ENCODE measurements at places on chromosomes 3 and 15. TPM values are rescaled to one million over a fixed set of nuclear protein-coding genes. Genes with fewer than 3 reads are reported as not detected.

DNA sequence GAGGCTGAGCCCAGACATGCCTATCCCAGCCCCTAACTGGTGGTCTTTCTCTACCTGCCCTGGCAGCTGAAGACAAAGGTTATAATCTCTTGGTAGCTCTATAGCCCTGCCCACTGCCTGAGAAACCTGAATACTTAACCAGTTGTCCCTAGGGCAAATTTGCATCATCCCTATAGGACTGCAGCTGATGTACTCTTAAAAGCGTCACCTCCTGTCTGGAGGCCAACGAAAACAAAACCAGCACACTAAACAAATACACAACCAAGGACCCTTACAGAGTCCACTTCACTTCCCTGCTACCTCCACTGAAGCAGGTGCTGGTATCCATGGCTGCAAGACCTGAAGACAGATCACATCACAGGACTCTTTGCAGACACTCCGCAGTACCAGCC lies 98.0 kb downstream of the KCNAB1 start:
- DNase-seq, result no peak

Gene LINGO1
- 0.96 TPM for total RNA-seq

DNA sequence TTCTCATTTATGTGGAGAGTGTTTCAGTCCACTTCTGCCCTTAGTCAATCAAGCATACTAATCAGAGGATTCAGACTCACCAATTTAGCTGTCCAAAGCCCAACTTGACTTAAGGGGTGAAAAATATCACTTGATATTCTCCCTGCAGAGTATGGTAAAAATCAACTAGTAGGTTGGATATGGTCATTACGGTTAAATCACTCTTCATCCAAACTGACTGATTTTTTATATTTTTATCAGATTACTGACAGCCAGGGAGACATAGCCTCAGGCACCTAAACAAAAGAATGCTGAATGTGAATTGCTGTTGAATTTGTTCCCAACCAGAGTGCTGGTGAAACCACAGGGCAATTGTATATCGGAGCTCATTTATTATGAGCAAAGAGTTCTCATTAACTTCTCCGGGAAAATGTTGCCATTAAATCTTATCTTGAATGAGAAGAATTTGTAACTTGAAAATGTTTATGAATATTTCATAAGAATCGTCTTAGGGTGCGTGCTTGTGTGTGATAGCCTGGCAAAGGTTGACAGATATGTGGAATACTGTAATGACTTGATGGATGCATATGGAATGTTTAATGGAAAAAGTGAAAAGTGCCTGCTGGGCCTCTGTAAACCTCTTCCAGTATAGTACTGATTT lies 411.2 kb downstream of the NAALADL2 start:
- DNase-seq, result no peak

DNA sequence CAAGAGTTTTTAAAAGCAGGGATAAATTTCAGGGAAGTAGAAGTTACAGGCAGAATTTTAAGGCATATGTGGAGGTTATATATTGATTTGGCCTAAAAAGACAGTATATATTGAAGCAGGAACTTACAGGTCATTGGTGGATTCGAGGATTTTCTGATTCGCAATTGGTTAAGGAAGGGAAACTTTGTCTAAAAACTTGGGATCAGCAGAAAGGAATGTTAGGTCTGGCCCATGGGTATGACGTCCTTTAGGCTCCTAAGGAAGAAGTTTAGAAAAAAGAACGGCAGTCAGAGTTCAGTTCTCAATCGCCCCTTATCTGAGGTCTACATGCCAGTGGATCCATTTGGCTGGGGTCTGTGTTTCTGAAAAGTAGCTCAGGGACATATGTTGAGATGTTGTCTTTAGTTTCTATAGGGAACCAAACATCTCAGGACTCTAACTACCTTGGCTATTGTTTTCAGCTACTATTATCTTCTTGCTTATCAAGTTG lies 33.2 kb upstream of the ACP3 start:
- no peak for DNase-seq

DNA sequence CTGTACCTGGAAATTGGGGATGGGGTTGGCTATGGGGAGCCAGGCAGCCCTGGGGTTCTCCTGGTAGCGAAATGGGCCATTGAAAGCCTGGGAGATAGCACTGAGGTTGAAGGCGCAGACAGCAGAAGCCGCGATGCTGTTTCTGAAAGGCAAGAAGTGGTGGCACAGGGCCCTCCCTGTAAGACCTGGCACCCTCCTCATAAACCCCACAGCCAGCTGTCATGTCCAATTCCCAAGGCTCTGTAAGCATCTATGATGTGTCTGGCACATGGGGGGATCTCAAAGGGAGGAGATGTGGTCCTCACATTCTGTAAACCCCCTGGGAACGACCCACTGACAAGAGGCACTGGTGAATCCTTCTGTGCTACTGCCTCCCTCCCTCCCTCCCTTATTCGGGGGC lies 104.0 kb downstream of the SEMA5B start:
- no peak for DNase-seq

Gene NCBP2
- 36.9 TPM for total RNA-seq

- DNase-seq, result no peak
These were observed 122.2 kb upstream of the SLC24A5 start for GRCh38 chr15:47998619-47999019.

- DNase-seq, result no peak
These were observed 2.8 kb downstream of the TOP2B start for GRCh38 chr3:25661694-25662437.

DNA sequence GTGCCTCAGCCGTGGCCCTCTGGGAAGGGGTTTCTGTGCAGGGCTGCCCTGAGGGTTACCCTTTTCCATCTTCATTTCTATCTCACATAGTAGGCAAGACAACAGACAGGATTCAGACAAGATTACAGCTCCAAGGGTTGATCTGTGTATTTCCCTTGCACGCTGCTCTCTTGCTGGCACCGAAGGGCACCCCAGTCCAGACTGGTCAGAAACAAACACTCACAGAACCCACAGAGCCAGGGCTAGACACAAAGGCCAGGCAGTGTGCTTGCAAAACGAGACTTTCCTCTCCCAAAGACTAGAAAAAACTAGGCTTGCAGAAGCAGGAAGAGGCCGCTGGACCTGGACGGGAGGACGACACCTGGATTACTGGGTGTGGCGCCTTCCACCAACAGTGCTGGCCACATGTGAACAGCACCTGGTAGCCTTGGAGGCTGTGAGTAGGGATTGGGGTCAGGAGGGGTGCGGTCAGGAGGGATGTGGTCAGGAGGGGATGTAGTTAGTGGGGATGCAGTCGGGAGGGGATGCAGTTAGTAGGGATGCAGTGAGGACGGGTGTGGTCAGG lies 96.8 kb downstream of the BDH1 start:
- DNase-seq, result no peak

DNA sequence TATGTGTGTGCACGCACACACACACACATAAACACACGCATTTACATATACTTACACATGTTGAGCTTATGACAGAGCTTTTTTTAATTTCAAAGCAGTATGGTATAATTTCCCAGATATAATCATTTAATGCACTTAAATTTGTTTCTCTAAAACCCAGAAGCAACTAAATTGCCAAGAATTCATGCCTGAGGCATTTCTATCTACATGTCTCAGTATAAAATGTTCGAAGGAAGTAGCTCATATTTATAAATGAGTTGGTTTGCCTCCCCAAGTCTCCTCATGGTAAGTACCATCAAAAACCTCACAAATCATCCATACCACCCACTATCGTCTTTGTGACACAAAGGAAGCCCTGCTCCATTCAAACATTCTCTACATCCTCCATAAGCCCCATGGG lies 130.6 kb downstream of the RPL22L1 start:
- DNase-seq, result no peak

GRCh38 chr3:19427422-19428149 lies 279.3 kb downstream of the KCNH8 start:
- DNase-seq, result no peak

GRCh38 chr3:133050891-133051290 lies 12.7 kb downstream of the TMEM108 start:
- no peak for DNase-seq

Gene ZDHHC23
- total RNA-seq, result 2.7 TPM

DNA sequence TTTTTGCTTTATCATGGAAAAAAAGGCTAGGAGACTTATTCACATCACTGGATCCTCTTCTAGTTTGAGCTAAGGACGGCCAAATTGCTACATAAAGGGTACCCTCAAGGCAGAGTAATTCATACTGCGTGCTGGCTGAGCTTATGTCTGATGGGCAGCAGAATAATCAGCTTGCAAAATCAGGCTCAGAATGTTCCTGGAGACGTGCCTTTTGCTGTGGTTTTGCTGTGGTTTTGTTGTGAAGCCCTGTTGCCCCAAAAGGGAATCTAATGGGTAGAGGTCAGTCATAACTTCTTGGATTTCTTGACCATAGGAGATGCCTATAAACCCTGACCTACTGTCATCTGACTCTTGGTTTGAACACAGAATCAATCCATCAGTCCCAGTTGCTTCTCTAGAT lies 189.9 kb downstream of the SOX2 start:
- DNase-seq, result no peak

Gene RMDN3
- total RNA-seq, result 20.3 TPM

DNA sequence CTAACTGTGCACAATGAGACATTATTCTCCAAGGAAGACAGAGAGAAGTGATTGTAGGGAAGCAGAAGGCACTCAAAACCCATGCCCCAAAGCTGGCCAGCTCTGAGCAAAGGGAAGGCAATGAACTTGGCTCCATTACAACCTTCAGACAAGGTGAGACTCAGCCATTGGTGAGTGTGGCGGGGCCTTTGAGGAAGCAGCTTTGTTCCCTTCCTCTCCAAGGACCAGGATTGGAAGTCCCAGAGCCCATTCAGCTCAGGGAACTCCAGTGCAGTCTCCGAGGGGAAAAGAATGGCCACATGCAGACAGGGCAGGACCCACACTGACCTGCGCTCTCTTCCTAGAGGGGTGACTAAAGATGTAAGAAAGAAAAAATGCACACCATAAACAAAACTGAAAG lies 23.1 kb downstream of the HEG1 start:
- DNase-seq, result no peak

GRCh38 chr3:153614563-153614962 lies 452.5 kb downstream of the RAP2B start:
- DNase-seq, result no peak

Gene ATP2B2
- total RNA-seq, result not detected

Gene CCR5
- total RNA-seq, result 0.22 TPM

GRCh38 chr3:24740326-24740725 lies 245.7 kb upstream of the THRB start:
- no peak for DNase-seq

Gene ZNF445
- total RNA-seq, result 11.8 TPM

DNA sequence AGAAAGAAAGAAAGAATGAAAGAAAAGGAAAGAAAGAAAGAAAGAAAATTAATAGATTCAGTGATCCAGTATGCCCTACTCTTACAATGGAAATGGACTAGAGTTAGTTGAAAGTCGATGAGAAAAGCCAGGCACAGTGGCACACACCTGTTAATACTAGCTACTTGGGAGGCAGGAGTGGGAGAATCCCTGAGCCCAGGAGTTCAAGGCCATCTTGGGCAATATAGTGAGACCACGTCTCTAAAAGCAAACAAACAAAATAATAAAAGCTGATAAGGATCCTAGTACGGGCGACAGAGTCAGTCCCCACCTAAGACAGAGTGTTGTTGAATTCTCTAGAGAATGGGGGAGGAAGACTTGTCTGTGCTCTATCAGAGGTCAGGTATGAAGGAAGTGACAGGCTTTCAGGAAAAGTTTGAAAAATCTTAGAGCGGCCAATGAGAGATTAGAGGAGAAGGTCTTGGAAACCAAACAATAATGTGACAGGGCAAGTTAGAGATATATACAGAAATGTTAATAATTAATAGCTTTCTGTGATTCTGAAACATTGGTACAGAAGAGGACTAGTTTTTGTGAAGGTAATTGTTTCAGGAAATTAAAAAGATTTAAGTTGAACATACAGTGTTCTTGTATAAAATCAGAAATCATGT lies 117.9 kb upstream of the PTX3 start:
- DNase-seq, result no peak

GRCh38 chr3:73380735-73381532 lies 243.8 kb downstream of the PDZRN3 start:
- DNase-seq, result no peak

GRCh38 chr3:158847452-158847821 lies 45.6 kb downstream of the MFSD1 start:
- DNase-seq, result no peak

Gene CHST13
- 0.11 TPM for total RNA-seq

DNA sequence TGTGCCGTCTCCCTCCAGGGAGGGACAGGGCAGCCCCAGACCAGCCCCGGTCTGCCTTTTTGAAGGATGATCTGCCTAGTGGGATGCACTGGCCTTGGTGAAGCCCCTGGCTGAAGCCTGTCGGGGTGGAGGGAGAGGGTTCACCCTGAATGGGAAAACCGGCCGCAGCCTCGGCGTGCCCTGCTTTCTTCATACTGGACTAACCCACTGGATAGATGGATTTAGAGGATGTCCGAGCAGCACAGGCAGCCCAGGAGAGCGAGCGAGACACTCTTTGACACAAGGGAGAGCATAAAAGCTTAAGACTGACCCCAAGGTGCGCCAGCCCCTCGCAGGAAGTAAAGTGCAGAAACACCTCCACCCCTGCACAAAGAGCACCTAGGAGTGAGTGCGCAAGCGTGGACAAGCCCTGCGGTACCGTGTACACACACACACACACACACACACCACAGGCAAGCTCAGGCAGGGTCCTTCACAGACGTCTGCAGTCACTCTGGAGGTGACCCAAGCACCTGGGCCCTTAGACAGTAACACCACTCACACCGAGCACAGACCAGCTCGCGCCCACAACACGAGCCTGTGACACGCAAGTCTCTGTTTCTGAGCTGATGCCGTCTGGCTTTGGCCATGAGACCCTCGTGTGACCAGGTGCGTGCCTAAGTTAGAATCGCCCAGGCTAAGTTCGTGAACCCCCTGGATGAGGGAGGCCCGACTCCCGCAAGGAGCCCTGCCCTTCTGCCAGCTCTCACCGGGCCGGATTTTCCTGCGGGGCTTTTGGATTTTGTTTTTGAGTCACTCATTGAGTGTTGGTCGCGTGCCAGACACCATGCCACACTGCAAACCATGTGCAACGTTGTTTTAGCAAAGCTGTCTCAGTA lies 11.3 kb downstream of the SEMA4B start:
- no peak for DNase-seq

DNA sequence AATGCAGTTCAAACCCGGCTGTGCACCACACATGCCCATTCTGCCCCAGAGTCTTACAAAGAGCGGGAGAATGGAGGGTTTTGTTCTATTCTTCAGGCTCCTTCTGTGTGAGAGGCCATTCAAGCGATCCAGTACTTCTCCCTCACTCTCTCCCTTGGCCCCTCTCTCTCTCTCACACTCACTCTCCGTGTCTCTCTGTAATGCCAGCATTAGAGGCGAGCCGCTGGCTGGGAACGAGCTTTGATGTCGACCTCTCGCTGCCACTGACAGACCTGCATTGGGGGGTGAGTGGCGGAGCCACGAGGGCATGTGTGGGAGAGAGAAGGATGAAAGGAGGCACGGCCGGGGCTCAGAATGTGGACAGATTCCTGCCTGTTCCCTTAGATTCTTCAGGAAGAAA lies 231.7 kb upstream of the ARRDC4 start:
- peak; percentile 19 for DNase-seq

GRCh38 chr3:81620849-81621248 lies 140.6 kb downstream of the GBE1 start:
- no peak for DNase-seq

DNA sequence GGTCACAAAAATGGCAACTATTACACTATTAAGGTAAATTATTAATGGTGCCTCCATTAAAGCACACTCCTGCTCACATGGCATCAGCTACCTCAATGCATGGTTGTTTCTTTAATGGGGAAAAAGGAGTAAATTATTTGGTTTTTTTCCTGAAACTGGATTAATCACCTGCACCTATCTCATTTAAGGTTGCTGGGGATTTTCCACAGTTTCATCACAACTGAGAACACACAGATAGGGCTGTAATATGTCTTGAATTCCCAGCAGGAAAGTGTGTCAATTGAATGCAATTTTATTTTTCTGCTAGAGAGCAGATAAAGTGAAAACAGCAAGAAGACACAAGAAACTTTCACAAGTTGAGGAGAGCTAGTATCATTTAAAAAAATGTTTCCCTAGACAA lies 36.4 kb downstream of the RFTN1 start:
- no peak for DNase-seq
